SK-N-MC (cell line): ENCODE measurements at places on chromosomes 4 and X.

DNA sequence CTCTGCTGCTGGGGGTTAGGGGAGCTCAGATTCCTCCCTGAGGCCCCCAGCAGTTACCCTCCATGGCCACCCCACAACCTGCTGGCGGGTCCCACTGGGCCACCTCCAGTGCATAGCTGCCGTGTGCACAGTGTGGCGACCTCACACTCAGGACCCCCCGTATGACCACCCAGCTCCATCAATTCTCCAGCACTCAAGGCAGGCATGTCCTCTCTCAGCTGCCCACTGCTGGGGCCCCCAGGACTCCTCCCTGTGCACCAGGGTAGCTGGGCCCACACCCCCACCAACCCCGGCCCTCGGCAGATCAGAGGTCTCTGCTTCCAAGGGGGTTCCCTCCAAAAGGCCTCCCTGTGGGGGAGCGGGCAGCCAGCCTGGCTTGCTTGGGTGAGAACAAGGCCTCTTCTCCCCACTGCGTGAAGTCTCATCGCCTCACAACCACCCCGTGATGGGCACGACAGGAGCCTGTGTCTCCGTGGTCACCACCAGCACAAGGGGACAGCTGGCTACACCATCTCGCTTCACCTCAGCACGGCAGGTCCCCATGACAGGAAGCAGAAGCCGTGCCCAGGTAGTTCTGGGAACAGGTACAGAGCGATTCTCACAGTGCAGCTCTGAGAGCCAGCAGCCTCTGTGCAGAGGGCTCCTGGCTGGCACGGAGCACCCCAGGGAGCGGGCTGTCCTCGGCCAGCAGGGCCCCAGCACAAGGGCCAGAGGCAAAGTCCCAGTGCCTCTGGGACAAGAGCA lies 4.6 kb upstream of the HAUS3 start:
- DNase-seq, result no peak

DNA sequence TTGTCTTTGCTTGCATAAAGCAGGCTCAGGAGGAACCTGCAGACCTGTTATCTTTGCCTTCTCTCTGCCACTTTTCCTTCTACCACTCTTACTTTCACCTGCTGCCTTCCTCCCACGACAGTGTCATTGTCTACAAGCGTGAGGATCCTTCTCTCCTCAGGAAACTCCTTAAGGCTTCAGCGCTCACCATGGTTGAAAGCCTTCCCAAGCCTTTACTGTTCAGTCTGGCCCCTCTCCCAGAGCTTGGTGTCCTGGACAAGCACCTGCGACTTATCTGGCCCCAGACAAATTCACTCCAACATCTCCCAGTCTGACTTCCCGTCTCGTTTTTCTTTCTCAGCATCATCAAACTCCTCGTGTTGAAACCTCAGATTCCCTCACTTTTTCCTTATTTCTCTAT lies 31.0 kb downstream of the CC2D2A start:
- no peak for DNase-seq

GRCh38 chr4:76535603-76536372 lies 100.8 kb downstream of the SHROOM3 start:
- DNase-seq, result no peak

GRCh38 chrX:94178145-94178788 lies 504.3 kb downstream of the FAM133A start:
- no peak for DNase-seq

- no peak for DNase-seq
Observed at GRCh38 chr4:39205000-39205399, 22.7 kb downstream of the WDR19 start.

DNA sequence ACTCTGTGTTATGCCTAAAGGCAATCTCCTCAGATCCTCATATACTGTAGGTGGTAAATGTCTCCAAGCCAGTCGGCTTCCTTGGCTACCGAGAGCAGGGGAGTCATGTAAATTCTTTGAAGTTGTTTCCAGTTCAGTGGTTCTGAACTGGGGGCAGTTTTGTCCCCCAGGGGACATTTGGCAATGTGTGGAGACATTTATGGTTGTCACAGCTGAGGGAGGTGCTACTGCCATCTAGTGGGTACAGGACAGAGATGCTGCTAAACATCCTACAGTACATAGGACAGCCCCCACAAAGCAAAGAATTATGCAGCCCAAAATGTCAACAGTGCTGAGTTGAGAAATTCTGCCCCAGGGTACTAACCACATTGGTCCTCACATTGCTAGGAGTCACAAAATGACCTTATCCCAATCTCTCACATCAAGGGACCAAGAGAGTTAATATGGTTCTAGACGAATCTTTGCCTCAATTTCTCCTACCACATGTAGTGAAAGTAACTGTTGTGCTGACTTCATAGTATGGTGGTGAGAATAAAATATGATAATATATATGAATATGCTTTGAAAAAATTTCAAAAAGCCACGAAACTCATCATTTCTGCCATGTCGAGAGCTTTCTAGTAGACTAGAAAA lies 104.4 kb upstream of the ARHGAP24 start:
- DNase-seq, result peak; percentile 52

GRCh38 chrX:119693040-119693995 lies at the start of gene SEPTIN6:
Gene SEPTIN6, minus strand, starts transcription at chrX:119693168. Its CDS starts 63 bp downstream, at chrX:119693105.
- no peak for DNase-seq

- DNase-seq, result no peak
Observed at GRCh38 chr4:106875340-106875739, 160.8 kb downstream of the DKK2 start.

GRCh38 chr4:165635381-165635780 lies 237.7 kb upstream of the TLL1 start:
- DNase-seq, result peak; percentile 26

GRCh38 chr4:137523329-137523728 lies 9.0 kb downstream of the PCDH18 start:
- DNase-seq, result no peak

GRCh38 chr4:96991083-96991482 lies 1151.2 kb downstream of the PDHA2 start:
- no peak for DNase-seq

DNA sequence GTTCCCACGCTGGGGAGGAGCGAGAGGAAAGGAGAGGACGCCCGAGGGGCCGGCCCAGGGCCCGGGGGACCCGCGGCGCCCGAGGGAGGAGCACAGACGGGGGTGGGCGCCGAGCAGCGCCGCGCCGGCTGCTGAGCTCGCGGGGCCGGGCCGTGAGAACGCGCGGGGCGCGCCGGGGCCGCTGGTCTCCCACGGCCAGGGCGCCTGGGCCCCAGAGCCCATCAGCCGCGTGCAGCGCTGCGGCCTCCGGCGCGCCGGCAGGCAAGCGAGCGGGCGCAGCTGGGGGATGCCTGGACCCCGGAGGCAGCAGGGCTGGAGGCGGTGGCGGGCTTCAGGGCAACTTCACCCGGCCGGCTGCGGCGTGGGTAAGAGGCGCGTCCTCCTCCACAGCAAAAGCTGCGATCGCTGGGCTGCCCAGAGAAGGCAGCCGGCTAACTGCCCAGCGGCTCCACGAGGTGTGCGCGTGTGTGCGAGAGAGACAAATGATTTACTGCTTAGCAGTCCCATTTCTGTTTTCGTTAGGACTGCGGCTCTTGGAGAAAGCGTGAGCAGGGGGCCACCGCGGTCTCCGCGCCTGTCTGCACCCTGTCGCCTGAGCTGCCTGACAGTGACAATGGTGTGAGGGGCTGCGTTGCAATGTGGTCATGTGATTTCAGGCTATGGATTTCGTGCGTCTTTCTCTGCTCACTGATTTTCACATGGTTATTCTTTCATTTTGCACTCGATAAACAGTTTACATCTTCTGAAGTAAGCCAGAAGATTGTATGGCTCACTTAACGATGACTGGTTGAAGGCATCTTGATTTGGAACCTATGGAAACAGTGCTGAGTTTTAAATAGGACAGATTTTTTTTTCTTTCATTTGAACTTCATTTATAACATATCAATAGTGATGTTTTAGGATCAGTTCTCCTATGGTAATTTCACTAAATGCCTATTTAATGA lies 1.2 kb downstream of the GUCY1A1 start:
- no peak for DNase-seq

GRCh38 chr4:169195032-169195431 lies 75.7 kb downstream of the SH3RF1 start:
- DNase-seq, result no peak
